Stimulated activated CD4-positive, alpha-beta T cell treated with anti-CD3 and anti-CD28 coated beads, Interleukin-2, amount 100 ng/mL, for 24 hours (primary cell): ENCODE measurements at places on chromosomes 13 and 19.

DNA sequence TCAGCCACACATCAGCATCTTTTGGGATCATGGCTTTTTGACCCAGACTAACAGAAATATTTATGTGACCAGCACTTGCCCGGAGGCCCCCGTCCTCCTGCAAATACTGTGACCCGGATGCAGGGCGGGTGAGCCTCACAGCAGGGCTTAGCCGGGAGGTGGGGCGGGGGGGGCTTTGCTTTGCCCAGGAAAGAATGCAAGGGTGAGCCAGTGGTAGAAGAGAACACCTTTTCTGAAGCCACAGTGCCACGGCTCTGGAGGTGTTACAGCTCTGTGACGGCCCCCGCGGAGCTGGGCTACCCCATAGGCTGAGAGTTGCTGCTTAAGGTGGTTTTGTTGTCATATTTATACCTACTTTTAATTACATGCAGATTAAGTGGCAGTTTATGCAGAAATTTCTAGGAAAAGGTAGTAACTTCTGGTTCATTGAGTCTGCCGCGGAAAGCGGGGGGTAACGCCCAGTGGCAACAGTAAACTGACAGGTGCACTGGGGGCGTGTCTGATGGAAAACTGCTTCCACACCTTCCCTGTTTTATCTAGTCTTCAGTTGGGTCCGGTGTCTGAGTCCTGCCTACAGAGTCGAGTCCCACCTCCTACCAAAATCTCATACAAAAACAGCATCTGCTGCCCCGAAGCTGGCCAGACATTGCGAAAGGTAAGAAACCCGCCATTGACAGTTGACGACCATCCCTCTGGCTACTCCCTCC lies 187.9 kb downstream of the TEX29 start:
- DNase-seq, result no peak

DNA sequence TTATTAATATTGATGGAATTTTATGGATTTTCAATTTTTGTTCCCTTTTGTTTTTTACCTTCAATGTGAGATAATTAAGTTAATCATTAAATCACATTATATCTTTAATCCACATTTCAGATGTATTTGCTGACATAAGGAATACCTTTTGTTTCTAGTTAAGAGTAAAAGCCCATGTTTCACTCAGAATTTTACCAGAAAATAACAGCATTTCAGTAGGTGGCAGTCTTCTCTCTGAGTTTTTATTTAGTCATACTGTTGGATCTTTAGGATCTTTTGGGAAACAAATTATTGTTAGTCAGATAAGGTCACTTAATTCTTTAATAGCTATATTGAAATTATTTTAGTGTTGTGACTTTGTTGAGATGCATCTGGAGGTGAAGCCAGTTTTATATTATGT lies 67.9 kb downstream of the NDFIP2 start:
- no peak for DNase-seq

DNA sequence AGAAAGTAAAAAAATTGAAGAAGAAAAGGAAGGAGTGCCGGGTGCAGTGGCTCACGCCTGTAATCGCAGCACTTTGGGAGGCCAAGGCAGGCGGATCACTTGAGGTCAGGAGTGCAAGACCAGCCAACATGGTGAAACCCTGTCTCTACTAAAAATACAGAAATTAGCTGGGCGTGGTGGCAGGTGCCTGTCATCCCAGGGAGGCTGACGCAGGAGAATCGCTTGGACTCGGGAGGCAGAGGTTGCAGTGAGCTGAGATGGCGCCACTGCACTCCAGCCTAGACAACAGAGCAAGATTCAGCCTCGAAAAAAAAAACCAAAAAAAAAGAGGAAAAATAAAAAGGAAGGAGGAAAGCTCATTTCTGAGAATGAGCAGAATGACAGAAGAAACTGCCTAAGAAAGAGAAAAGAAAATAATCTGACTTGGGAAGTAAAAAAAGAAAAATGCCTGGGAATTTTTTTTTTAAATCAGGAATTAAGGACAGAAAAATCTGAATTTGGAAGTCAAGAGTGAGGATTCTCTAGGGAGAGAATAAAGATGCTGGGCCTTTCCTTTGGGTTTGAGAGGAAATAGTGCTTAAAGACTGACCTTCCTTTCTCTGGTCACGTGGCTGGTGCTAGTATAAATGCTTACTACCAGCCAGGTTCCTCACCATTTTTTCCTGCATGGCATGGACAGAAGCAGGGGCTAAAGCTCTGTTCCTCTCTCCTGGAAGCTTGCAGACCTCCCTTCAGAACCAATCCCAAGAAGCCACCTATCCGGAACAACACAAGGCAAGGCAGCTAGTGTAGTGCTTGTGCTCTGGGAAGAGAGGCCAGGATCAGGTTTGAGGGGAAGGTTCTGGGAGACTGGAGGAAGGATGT lies at the start of gene FFAR2:
Gene FFAR2 (plus strand): TSS at position 652 of the 864 bp plus-strand sequence. CDS start 1,458 bp downstream, outside the sequence.
- DNase-seq, result no peak

- peak; percentile 24 for DNase-seq
Observed at GRCh38 chr13:50892210-50892944, 17.2 kb upstream of the RNASEH2B start.

DNA sequence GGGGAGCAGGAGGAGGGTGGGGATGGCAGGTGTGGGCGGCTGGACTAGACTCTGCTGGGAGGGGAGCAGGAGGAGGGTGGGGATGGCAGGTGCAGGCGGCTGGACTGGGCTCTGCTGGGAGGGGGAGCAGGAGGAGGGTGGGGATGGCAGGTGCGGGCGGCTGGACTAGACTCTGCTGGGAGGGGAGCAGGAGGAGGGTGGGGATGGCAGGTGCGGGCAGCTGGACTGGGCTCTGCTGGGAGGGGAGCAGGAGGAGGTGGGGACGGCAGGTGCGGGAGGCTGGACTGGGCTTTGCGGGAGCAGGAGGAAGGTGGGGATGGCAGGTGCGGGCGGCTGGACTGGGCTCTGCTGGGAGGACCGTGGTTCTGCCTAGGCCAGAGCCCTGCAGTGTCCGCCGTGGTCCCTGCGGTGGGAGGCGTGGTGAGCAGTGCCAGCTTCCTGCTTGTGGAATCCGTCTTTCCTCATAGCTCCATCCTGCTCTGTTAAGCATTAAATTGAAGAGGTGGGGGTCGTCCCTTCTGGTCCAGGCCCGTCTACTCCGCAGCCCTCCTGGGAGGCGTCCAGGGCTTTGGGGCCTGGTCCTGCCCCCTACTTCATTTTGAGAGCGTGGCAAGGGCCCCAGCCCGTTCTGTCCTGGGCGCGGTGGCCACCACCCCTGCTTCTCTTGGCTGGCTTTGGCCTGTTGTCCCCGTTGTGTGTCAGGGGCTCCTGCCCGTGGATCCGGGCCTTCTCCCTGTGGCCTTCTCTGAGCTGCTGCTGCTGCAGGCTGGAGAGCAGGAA lies 4.7 kb downstream of the SPPL2B start:
- DNase-seq, result no peak

DNA sequence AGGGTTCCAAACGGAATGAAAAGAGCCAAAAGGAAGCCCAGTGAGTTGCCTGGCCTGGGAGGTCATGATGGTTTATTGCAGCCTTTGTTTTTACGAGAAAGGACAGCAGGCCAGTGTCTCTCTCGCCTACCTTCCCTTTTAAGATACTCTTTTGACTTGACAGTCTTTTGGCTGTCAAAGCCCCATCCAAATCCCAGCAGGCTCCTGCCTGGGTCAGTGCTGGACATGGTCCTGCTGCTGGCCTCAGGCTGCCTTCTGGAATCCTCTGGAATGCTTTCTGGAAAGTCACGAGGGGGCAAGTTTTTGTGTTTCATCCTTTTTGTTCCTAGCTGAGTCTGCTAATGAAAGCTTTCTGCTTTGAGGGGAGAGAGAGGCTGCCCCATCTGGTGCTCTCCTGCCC lies 444.8 kb downstream of the OLFM4 start:
- DNase-seq, result no peak

- no peak for DNase-seq
Observed at GRCh38 chr19:44757735-44758505, 9.4 kb downstream of the BCL3 start.

DNA sequence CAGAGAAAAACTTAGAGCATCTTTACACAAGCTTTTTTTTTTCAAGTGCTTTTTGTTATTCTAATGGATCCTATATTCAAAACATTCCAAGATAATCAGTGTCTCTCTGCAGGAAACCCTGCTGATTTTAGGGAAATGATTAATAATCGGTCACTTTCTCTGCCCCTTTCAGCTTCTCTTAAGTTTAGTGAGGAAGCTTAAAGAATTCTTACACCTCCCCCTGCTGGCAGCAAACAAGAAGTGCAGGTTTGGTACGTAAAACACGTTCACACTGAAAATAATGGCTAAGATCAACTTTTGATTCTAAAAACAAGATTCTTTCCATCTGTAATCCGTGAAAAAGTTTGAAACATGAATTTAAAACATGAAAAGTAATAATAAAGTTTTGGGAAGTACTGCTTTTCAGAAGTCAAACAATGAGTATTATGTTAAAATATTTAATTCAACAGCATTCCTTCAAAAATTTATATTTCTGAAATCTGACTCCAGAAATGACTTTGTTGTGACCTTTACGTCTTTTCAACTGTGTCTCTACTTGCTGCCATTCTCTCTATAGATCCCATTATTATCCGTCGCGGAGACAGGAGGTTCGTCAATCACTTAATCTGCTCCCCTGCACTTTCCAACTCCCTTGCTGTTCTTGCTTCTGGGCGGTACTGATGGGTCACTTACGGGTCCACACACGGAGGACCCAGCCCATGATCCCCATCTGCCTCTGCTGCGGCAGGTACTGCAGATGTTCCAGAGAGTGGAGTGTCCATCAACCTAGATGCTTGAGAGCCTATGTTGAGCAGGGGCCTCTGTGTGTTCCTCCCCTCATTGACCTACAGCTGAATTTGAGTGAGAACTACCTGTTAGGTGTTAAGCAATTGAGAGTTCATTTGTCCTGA lies 203.1 kb upstream of the EDNRB start:
- peak; percentile 23 for DNase-seq

DNA sequence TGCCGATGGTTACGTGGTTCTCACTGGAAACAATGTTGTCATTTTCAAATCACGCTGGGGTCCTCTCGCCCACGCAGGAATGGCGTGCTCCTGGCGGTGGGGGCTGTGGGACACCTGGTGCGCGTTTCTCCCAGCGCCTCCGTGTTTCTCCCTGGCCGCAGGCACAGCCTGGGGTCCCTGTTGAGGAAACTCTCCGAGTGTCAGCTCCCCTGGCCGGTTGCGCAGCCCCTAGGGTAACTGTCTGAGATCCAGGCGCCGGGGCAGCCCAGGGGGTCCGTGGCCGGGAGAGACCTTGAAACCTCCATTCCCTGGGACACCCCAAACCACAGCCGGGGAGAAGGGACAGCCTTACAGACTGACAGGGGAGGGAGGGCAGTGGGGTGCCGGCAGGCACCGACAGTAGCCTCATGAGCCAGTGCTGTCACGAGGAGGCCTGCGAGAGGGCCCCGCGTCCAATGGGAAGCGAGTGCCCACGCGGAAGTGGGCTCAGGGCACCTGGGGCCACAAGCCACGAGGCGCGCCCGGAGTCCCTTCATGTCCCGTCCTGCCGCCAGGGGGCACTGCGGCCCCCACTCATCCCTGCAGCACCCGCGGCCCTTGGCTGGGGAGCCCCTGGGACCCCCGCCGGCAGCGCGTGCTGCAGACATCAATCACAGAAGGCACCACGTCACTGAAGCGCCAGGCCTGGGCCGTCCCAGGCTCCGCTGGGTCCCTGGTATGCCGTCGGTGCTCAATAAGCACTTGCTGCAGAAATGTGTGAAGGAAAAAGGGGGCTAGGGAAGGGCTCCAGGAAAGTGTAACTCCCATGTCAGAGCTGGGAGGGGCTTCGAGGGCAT lies 9.5 kb downstream of the ADAMTSL5 start:
- DNase-seq, result peak; percentile 79

- DNase-seq, result peak; percentile 66
Observed at GRCh38 chr19:12946092-12946721, 545 bp downstream of the RAD23A start.

DNA sequence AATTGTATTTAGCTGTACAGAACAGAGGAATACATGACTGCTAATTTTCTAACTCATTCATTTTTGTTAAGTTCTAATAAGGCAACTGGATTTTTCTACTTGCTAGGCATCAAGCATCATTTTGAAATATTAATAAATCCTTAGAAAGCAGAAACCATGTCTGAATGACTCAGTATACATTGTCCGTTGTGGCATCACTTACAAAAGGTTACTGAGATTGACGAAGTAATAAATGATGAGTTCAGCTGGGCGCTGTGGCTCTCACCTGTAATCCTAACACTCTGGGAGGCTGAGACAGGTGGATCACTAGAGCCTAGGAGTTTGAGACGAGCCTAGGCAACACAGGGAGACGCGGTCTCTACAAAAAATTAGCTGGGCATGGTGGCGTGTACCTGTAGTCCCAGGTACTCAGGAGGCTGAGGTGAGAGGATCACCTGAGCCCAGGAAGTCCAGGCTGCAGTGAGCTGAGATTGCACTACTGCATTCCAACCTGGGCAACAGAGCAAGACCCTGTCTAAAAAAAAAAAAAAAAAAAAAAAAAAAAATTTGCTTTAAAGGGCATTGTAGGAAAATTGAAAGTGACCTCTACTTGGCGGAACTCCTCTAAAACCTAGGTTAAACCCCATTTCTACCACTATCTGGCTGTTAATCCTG lies 36.6 kb downstream of the LHFPL6 start:
- no peak for DNase-seq

DNA sequence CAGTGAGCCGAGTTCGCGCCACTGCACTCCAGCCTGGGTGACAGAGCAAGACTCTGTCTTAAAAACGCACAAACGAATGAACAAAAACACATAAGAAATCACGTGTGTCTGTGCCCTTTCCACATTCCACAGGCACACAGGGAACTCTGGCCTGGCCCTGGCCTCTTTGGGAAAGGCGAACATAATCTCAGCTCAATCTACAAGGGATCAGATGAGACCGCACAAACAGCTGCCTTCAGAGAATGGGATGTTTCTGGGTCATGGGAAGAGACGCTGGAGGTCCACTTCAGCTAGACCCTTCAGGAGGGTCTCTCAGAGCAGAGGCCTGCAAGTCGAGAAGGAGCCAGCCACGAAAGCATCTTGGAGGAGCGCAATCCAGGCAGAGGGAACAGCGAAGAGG lies 6.3 kb upstream of the CRTC1 start:
- DNase-seq, result no peak
